ENCODE measurements at places on chromosomes 5 and 9.

DNA sequence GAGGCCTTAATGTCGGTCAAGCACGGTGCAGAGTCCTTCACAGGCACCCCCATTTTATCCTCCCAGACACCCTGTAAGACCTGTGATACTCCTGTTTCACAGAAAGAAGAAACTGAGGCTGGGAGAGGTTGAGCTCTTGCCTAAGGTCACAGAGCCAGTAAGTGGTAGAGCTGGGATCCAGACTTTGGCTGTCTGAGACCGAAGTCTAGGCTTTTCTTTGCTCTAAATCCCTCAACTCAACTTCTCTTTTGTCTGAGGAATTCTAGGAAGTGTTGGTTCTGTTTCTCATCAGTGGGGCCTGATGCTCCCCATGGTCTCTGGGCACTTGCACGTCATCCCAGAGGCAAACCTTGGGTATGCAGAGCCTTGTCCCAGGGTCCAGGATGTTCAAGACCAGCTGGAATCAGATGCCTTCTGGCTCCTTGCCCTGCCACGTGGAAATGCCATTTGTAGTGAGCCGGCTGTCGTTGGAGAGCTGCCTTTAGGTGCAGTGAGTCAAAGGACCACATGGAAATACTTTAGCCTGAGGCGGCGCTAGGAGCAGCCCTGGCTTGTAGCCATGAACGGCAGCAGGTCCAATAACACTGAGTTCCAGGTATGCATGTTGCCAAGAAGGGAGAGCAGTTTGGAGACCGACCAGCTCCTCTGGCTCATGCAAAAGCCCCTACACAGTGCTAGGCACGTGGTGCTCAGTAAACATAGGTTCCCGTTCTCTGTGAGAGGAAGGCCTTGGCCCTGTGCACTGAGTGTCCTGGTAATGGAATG lies 9.2 kb downstream of the DCANP1 start:
- DNase-seq, result no peak

GRCh38 chr5:137575847-137576246 lies 76.7 kb upstream of the SPOCK1 start:
- DNase-seq, result no peak

GRCh38 chr9:72315510-72316311 lies 49.3 kb downstream of the ZFAND5 start:
- DNase-seq, result no peak

GRCh38 chr5:106796081-106796480 lies 874.7 kb downstream of the EFNA5 start:
- no peak for DNase-seq

DNA sequence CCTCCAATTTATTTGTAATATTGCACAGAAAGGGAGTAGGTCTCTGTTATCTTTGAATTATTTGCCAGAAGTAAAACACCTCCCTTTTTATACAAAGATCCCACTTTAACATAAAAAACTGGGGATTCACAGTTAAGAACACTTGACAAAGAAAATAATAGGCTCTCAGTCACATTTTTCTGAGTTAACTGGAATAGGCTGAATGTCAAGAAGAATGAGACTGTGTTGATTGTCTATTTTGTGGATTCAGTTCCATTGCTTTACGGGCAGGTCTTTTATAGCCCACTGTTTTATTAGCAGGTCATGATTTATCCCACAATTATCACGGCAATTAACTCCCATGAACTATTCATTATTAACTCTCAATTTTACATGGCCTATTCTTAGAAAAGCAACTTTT lies 427.4 kb downstream of the CTNND2 start:
- no peak for DNase-seq

DNA sequence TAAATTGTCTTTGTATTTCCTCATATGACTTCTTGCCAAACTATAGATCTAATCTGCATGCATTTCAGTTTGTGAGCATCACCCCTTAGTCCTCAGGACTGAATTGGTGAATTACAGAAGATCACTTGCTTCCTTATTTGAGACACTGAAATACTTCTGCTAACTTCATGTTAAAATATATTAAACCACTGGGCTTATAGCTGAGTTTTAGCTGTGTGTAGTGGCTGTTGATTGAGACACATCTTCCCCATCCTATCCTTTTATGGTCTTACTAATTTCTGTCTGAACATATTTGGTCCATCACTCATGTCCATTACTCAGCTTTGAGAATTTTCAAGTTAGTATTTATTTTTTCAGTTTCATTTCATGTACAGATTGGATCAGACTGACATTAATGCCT lies 295.9 kb downstream of the PSAT1 start:
- no peak for DNase-seq

DNA sequence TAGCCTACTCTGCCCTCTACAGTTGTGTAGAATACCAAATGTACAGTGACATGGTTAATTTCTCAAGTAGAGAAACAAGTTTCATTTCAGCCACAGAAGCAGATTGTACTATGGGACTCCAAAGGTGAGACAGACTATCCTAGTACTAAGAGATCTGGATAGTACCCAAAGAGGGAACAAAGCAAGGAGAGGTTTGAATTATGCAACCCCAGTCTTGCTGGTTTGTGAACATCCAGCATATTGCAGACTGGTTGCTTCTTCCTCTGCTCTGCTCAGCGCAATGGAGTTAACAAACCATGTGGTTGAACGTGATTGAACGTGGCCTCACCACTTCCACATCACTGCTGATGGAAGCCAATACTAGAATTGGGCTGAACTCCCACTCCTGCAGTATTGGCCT lies 43.3 kb upstream of the ALDOB start:
- no peak for DNase-seq

GRCh38 chr9:125932012-125932411 lies 184.8 kb downstream of the PBX3 start:
- peak; percentile 1 for DNase-seq

GRCh38 chr5:131720714-131721113 lies 76.1 kb downstream of the FNIP1 start:
- DNase-seq, result no peak

- no peak for DNase-seq
These were observed 2.8 kb downstream of the MAMDC2 start for GRCh38 chr9:70046274-70047070.

DNA sequence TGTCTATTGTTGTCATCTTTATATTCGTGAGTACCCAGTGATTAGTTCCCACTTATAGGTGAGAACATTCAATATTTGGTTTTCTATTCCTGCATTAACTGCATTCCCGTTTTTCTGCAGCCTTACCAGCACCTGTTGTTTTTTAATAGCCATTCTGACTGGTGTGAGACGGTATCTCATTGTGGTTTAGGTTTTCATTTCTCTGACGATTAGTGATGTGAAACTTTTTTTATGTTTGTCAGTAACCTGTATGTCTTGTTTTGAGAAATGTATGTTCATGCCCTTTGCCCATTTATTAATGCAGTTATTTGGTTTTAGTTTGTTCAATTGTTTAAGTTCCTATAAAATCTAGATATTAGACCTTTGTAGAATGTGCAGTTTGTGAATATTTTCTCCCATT lies 546.0 kb upstream of the RORB start:
- DNase-seq, result no peak

DNA sequence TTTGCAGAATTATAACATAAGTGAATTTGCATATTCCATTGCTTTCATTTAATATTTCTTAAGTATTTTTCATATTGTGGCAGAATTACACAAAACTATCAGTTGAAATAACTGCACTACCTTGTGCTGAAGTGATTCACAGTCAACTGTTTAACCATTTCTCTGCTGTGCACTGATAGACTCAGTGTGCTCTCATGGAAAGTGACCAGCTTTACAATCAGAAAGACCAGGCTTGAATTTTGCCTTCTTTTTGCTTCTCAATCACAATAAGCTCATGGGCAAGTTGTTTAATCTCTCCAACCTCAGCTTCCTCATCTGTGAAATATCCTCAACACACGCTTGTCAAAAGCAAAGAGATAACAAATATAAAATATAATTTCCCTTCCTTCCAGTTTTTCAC lies 18.3 kb downstream of the CDK5RAP2 start:
- DNase-seq, result no peak

GRCh38 chr5:68169903-68170302 lies 45.7 kb upstream of the PIK3R1 start:
- no peak for DNase-seq

GRCh38 chr9:117511852-117512481 lies 97.1 kb upstream of the ASTN2 start:
- no peak for DNase-seq

DNA sequence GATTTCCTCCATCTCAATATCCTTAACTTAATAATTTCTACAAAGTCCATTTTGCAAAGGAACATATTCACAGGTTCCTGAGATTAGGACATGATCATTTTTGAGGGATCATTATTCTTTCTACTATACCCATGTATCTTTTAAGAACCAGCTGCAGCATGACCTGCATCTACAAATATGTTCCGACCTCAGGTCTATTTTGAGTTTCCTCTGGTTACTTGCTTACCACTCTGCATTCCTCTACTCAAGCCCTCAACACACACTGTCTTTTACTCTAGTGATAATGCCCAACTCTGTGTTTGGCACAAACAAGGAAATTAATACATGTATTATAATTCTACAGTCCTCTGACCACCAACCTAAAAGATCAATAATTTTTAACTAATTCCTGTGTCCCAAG lies 386.1 kb downstream of the DNAH5 start:
- DNase-seq, result no peak

GRCh38 chr9:68949271-68950000 lies 64.5 kb downstream of the PRKACG start:
- no peak for DNase-seq

GRCh38 chr5:133091034-133091433 lies 39.2 kb downstream of the HSPA4 start:
- DNase-seq, result no peak

Measured in hypothalamus (tissue), 51 donors.